ENCODE measurements at places on chromosomes 1 and 21. TPM values are rescaled to one million over a fixed set of nuclear protein-coding genes. Genes with fewer than 3 reads are reported as not detected.
A peak's percentile ranks its signal among the peaks of the same experiment; 100 is the strongest.

DNA sequence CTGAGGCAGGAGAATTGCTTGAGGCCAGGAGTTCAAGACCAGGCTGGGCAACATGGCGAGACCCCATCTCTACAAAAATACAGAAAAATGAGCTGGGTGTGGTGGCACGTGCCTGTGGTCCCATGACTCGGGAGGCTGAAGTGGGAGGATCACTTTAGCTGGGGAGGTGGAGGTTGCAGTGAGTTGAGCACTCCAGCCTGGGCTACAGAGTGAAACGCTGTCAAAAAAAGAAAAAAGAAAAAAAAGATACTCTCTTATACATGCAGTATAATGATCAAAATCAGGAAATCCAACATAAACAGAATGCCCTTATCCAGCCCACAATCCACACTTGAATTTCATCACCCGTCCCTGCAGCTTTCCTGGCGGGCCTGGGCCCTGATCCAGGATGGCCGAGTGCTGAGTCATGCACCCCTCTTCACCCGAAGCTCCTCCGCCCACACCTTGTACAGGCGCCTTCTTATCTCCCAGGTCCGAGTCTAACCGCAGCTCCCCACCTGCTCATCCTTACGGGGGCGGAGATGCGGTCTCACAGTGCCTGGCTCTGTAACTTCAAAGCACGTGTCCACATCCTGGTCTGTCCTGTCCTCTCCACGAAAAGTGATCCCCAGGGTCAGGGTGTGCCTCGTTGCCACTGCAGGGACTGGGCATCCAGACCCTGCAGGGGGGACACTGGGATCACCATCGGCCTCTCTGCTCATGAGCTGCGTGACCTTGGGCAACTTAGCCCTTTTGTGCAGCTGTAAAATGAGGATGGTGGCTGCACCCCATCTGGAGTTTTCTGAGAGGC is 120.2 kb upstream of the SLC45A1 start:
- peak; percentile 56 for ATAC-seq

- no peak for ATAC-seq
Observed at GRCh38 chr1:61387829-61388228, 305.5 kb downstream of the NFIA start.

- peak; percentile 93 for ATAC-seq
Observed at GRCh38 chr21:34807146-34807880, 138.5 kb downstream of the CLIC6 start.

GRCh38 chr1:230219174-230220067 is 152.4 kb downstream of the GALNT2 start:
- no peak for ATAC-seq

GRCh38 chr1:157025856-157026255 is 19.7 kb downstream of the ARHGEF11 start:
- no peak for ATAC-seq

GRCh38 chr1:56967900-56968832 is 2.4 kb upstream of the C8B start:
- ATAC-seq = no peak

GRCh38 chr1:47436979-47437446 is 831 bp upstream of the FOXD2 start:
- ATAC-seq = peak; percentile 4

- ATAC-seq = no peak
Observed at GRCh38 chr1:66982561-66983260, 57.9 kb downstream of the MIER1 start.

GRCh38 chr21:34639250-34639649 is 24.3 kb upstream of the RCAN1 start:
- no peak for ATAC-seq

GRCh38 chr1:165397944-165398343 is 41.4 kb upstream of the LMX1A start:
- peak; percentile 63 for ATAC-seq

- peak; percentile 6 for ATAC-seq
Observed at GRCh38 chr1:116667078-116667574, 407 bp downstream of the IGSF3 start.

DNA sequence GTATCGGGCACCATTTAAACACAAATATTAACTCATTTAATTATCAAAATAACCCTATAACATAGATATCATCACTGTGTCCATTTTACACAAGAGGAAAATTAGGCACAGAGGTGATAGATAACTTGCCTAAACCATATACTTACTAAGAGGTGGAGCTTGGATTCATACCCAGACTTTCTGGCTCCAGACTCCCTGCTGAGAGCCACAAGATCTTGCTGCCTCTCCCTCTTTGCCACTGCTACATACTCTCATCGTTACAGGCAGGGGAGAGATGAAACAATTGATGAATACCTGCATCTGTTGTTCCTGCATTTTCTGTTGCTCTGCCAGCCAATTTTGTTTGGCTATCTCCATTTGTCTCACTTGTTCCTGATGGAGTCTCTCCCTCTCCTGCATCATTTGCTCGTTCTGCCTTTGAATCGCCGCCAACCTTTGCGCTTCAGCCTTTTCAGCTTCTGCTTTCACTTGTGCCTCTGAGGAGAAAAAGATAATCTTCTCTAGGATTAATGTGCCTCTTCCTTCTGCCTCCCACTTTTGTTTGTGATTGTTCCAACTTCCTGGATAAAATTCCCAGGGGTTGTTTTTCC is 10.6 kb downstream of the GBP5 start:
- no peak for ATAC-seq

DNA sequence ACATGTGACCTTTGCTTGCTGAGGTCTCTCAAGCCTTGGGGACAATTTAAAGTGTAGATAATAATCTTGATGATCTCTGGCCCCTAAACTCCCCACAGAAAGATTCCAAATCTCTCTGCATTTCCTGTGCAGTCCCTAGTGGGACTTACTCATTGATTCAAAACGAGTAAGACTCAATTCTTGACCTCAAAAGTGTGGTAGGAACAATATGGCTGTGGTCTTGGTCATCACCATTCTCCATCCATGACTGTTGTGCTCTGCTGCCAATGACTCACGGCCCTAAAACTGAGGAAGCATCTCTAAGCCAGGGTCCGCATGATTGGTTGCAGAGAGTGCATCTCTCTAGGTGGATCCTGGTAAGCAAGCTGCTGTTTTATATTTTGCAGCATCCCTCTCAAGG is 268.0 kb downstream of the PTGER3 start:
- ATAC-seq = no peak

- ATAC-seq = no peak
Observed at GRCh38 chr1:33727310-33727709, 136.6 kb upstream of the HMGB4 start.

DNA sequence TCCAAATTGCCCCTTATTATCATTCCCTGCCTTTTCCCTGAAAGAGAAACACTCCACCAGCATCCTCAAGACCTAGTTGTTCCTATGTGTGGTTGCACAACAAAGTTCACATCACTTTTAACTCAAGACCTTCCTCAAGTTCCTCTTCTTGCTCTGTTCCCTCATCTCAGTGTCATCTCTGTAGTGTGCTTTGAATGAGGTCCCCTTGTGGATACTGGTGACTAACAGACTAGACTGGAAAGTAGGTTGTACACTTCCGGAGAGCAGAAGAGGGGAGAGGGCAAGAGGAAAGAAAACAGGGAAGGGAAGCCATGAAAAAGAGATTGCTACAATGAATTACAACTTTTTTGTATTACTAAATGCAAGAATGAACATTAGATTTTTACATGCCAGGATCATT is 853.8 kb downstream of the USP25 start:
- no peak for ATAC-seq

- no peak for ATAC-seq
Observed at GRCh38 chr1:205066141-205066818, 18.0 kb downstream of the TMEM81 start.

GRCh38 chr1:244751271-244751895 is 84.1 kb upstream of the COX20 start:
- ATAC-seq = peak; percentile 69

DNA sequence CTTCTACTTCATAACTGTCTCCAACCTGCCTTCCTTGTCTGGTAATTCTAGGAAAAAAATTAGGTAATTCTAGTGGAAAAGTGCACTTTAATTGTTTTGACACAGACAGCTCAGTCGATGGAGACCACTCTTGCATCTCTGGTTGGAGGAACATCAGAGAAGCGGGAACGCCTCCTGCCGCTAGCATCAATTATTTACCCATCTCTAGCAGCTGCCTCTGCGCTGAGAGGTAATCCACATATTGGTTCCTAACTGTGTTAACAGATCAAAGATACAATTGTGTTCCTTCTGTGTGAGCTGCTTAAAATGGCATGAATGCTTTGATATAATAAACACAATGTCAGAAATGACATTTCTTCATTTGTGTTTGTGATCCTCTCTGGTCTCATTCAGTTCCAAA is 33.3 kb downstream of the C2CD2 start:
- no peak for ATAC-seq

- ATAC-seq = no peak
Observed at GRCh38 chr1:210328032-210328745, 513 bp upstream of the HHAT start.

GRCh38 chr1:72649991-72650390 is 367.7 kb upstream of the NEGR1 start:
- no peak for ATAC-seq

DNA sequence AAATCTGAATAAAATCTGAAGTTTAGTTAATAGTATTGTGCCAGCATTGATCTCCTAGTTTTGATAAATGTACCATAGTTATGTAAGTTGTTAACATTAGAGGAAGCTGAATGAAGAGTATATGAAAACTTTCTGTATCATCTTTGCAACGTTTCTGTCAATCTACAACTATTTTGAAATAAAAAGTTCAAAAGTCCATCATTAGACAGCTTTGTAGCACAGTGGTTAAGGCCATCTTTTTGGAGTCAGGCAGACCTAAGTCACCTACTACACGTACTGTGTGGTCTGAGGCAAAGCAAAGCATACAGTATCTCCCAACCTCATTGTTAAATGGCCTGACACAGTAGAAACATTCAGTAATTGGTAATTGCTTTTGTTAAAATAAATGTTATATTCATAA is 47.9 kb upstream of the ATP1A1 start:
- ATAC-seq = no peak

DNA sequence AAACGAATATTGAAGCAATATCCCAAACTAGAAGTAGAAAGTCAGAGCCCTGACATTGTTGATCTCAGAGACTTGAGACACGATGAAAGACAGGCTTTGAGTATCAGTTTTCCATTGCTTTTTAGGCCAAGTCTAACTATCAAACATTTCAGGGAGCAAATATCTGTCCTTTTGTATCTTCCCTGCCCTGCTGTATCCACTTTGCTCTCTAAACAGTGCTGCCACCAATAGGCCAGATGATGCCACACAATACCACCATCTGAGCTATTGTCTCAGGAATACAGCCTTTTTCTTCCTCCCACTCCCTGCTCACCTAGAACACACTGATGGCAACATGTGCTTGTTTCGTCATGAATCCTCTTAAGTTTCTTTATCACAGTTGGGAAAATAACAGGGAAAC is 62.6 kb upstream of the SPAG17 start:
- ATAC-seq = peak; percentile 57

- ATAC-seq = no peak
Observed at GRCh38 chr1:81428998-81429397, 371.7 kb upstream of the ADGRL2 start.

DNA sequence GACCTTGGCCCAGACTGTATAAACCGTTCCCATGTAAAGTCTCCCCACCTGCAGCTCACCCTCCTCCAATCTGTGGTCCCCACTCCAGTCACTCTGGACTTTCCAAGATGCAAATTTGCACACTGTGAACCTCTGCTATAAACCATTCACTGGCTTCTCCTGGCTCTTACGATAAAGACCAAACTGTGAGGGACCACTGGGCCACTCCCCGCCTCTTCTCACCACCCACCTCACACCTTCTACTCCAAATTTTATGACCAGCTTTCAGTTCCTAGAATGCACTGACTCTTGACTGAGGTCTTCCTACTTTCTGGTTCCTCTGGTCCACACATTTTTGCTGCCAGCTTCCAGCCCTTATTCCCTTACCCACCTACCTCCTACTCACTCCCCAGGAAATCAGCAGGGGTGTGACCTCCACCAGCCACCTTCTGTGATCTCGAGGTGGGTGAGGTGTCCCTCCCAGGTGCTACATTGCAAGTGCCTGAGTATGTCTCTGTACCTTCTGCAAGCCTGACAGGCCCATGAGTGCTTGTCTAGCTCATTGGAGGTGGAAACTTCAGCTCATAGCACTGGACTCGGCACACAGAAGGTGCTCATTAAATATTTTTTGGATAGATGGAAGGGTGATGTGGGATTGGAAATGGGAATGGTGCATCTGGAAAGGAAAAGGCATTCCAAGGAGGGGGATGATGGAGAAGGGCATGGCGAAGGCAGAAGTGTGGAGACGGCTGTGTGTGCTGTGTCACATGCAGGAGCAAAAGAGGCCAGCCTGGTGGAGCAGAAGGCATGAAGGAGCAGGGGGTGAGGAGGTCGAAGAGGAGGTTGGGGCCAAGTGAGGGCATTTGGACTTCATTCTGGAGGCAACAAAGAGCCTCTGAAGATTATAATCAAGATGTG is 15.6 kb upstream of the CSF1 start:
- ATAC-seq = no peak

DNA sequence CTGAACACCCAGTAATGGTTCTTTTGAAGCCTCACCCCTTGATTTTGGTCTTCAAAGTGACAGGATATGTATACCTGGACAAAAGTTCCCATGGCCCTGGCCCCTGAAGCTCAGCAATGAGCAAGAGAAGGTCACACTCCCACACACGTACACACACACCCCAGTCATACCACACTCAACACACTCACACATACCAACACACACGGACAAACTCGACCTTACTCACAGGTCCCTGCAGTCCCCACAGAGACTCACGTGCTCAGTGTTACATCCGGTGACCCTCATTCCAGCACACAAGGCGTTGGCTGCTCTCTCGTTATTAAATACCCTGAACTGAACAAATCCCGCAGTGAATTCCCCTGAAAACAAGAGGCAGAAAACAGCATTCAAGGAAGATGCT is 5.9 kb downstream of the ITLN1 start:
- no peak for ATAC-seq

- no peak for ATAC-seq
Observed at GRCh38 chr1:41487126-41488039, 2.9 kb upstream of the EDN2 start.

DNA sequence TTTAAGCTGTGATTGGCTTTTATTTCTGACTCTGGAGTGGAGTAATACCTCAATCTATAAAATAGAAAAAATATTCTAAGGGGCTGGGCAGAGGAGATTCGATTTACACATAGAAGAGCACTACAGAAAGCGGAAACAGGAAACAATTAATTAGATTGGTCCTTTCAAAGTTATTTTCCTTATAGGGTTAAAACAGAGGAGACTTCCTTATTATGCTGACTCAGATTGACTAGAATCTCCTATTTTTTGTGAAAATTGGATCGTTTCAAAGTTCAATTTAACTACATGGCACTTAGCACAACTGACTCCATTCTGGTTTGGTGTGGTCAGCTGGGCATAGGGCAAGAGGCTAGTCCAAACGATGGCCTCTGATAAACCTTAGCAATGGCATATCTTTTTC is 48.3 kb upstream of the NCAM2 start:
- ATAC-seq = no peak

The ACTA1 gene
- 1.3 TPM for total RNA-seq

The RHD gene
- not detected for total RNA-seq

The MYBPH gene
- total RNA-seq = not detected

The PROX1 gene
- 0.88 TPM for total RNA-seq

The PADI2 gene
- total RNA-seq = 0.92 TPM

The TAL1 gene
- 0.64 TPM for total RNA-seq

The MIXL1 gene
- total RNA-seq = not detected

The LMOD1 gene
- total RNA-seq = 4.1 TPM

The FAM72C gene
- 2.8 TPM for total RNA-seq

The LRRC38 gene
- not detected for total RNA-seq

The TRIM58 gene
- 0.20 TPM for total RNA-seq

Measured in esophagus mucosa (tissue), 1 donor.